Tibial artery (tissue), 4 donors: ENCODE measurements at places on chromosomes 1 and 21.
A peak's percentile ranks its signal among the peaks of the same experiment; 100 is the strongest.

DNA sequence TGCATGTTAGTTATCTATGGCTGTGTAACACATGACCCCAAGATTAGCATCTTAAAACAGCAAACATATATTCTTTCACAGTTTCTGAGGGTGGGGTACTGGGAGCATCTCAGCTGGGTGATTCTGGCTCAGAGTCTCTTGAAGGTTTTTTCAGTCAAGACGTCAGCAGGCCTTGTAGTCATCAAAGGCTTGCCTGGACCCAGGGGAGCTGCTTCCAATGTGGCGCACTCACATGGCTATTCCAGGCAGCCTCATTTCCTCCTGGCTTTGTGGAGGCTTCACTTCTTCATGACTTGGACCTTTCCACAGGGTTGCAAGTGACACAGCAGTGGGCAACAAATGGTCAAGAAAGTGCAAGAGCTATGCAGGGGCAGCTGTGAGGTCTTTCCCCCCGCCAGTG lies 114.7 kb downstream of the ACTL8 start:
- DNase-seq, result no peak

DNA sequence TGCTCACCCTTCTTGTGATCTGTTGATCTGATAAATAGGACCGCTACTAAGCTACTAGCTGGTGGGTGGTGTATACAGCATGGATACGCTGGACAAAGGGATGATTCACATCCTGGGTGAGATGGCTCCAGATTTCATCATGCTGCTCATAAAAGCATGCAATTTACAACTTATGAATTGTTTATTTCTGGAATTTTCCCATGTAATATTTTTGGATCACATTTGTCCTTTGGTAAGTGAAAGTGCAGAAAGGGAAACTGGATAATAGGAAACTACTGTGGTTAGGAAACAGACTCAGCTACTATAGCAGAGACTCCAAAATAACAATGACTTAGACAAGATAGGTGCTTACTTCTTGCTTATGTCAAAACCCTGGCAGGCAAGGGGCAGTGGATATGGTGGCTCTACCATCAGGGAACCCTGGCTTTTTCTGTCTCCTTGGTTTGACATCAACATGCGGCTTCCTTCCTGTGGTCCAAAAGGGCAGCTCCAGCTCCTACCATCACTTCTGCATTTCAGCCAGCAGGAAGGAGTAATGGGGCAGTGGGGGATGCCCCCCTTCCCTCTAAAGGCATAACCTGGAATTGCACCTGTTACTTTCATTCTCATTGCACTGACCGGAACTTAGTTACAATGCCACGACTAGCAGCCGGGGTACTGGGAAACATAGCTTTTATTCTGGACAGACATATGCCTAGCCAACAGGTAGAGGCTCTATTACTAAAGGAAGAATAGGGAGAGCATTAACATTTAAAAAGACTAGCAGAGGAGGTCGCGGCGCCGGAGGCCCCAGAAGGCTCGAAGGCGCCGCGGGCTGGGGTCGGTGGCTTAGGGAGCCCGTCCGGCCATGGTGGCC lies 13.8 kb upstream of the AK2 start:
- DNase-seq, result no peak

DNA sequence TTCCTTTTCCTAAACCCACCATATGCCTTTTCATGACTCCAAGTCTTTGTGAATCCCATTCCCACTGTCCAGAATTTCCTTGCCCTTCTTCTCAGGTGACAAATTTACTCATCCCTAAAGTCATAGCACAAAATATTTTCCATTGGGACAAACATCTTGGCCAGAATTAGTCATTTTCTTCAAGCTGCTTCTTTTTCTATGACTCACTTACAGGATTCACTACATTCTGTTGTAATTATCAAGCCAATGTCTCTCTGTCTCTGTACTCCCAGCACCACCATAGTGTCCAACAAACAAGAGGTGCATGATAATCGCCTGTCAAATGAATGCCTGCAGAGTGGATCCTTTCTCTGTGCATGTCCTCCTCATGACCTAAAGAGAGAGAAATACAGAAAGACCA lies 37.8 kb downstream of the SGIP1 start:
- no peak for DNase-seq

GRCh38 chr1:237705462-237705861 lies 185.3 kb downstream of the ZP4 start:
- no peak for DNase-seq

- peak; percentile 76 for DNase-seq
These were observed 12.5 kb upstream of the SPSB1 start for GRCh38 chr1:9280015-9280860.

GRCh38 chr1:25651824-25652741 lies 35.5 kb downstream of the MAN1C1 start:
- no peak for DNase-seq

- DNase-seq, result no peak
These were observed 60.1 kb downstream of the TMCO4 start for GRCh38 chr1:19739628-19740027.

GRCh38 chr21:38494703-38495102 lies 3.6 kb downstream of the ERG start:
- peak; percentile 51 for DNase-seq

DNA sequence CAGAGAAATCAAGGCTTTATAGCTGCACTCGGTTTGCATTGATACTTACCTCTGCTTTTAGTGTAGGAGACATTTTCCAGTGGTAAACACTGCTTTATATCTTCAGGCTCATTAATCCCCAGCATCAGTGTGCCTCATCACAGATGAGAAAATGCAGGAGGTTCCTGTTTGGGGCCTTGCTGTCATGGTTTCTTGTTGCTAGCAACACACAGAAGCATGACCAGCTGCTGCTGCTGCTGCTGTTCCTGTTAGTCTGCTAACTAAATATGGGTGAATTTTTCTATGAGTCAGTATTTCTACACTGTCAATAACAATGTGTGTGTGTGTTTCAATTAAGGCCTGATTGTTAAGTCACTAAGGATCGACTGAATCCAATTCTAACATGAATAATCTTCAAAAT lies 85.8 kb upstream of the RGS1 start:
- peak; percentile 70 for DNase-seq

DNA sequence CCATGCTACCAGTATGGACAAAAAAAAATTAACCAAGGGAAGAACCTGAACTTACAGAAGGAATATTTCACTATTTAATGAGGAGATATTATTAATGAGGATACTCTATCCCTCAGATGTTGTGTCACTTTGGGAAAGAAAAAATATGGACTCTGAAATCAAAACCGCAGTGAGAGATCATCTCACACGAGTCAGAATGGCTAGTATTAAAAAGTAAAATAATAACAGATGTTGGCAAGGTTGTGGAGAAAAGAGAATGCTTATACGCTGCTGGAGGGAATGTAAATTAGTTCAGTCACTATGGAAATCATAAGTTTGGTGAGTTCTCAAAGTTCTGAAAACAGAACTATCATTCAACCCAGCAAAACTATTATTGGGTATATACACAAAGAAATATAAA lies 30.9 kb downstream of the TNFSF4 start:
- DNase-seq, result no peak

- no peak for DNase-seq
These were observed 14.0 kb upstream of the MYSM1 start for GRCh38 chr1:58713841-58714240.

- DNase-seq, result no peak
These were observed 12.1 kb downstream of the SAMD11 start for GRCh38 chr1:935751-936231.

- peak; percentile 66 for DNase-seq
These were observed 12.6 kb downstream of the COL6A1 start for GRCh38 chr21:45994086-45994661.

- no peak for DNase-seq
These were observed 79.1 kb upstream of the KCNE2 start for GRCh38 chr21:34284666-34285065.

DNA sequence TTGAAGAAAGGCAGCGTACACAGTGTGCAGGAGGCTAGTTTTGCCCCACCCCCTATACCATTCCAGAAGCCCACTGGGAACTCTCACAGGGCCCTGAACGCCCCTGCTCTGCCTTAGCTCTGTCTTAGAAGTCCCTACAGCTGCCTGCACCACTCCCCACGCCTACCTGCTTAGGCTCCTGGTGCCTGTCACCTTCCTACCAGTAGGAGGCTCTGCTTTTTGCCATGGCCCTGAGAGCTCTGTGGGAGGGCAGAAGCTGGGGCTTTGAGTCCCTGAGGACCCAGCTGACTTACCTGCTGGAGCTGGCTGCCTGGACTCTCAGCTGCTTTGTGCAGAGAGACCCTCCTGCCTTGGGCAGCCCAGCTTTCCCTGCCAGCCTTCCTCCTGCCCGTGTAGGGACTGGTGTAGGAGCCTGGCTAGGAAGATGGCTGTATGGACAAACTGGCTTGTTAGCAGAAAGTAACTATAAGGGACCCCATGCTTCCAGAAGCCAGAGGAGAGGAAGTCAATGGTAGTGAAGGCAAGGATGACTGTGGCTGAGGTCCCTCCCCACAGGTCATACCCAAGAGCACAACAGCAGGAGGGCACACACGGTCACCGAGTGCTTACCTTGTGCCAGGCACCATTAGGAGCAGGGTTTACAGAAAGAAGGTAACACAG lies 9.8 kb upstream of the CELSR2 start:
- DNase-seq, result no peak

- no peak for DNase-seq
These were observed 242.8 kb downstream of the TGFB2 start for GRCh38 chr1:218587900-218588299.

- DNase-seq, result no peak
These were observed 42.9 kb upstream of the C1orf105 start for GRCh38 chr1:172377565-172377964.

- DNase-seq, result no peak
These were observed 570.1 kb upstream of the CXADR start for GRCh38 chr21:16942703-16943102.

DNA sequence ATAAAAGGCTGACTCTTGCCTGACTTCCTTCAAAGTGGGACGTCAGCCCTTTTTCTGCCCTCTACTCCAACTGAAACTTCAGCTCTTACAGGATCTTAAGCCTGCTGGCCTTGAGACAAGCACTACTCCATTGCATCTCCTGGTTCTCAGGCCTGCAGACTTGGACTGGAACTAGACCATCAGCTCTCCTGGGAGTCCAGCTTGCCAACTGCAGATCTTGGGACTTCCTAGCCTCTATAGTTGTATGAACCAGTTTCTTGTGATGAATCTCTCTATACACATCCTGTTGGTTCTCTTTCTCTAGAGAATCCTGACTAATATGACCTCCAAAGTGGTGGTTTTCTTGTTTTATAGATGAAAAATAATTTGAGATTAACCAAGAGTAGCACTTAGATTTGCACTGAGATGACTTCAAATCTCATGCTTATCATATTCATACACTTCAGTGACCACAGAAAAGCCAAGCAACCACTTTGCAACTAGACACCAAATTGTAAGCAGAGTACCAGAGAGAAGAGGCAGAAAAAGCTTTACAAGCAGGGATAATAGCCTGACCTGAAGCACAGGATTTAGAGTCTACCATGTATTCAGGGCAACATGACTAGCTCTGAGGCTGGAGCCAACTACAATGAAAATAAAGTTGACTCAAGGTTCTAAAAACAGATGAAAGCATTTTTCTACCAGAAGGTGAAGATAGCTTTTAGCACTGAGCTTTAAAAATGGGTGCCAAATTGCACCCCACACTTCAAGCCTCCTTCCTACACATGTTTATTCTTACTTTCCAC lies 661.3 kb upstream of the USP24 start:
- peak; percentile 44 for DNase-seq

GRCh38 chr1:54125386-54126070 lies 27.3 kb downstream of the CDCP2 start:
- no peak for DNase-seq

DNA sequence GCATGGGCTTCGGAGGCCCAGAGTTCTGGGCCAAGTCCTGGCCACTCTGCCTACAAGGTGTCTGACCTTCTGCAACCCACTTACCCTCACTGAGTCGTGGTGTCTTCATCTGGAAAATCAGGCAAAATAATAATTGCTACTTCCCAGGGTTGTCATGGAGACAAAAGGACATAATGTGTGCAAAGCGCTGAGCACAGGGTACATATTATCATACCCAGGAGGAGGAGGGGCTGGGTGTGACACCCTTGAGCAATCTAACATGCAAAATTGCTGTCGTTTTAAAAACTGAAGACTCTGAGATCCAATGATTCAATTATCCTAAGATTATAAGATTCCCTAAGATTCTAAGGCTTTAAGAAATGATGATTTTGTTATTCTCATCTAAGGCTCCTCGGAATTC lies 459.5 kb downstream of the PTPRU start:
- no peak for DNase-seq

DNA sequence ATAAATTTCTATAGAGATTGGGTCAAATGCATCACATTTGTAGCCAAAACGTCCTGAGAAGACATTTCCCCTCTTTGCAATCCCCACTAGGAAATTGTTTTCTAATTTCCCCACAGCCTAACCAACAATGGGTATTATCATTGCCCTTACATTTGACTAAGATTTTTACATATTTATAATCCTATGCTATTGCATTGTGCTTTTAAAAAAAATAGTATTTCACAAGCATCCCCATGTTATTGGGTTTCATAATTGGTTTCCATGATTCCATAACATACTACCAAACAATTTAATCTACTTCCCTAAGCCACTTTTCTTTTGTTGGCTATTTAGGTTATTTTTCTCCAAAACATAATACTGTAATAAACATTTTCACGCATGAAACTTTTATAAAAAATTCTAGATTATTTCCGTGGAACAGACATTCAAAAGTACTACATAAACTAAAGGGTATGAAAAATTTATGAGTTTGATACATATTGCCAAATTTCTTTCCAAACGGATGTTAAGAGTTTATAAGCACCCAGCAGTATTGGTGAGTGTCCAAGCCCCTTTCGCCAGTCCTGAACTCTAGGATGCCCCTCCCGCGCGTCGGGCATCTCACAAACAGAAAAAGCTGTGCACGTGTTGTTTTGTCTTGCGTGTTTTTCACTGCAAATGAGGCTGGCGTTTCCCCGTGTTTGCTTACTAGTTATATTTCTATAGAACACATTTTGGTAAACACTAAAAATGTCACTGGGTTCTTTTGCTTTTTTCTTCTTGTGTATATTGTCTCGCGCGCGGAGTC lies 2.0 kb upstream of the LHX4 start:
- peak; percentile 13 for DNase-seq
